ENCODE measurements at places on chromosomes 6 and 20.

GRCh38 chr6:45272626-45273025, 55.5 kb upstream of the RUNX2 start:
- DNase-seq, result no peak
- no peak overlapping the region for H3K27ac ChIP-seq
- H3K27me3 ChIP-seq, result no peaks in the 10 kb centered on the region
- H3K4me1 ChIP-seq, result no peaks in the 10 kb centered on the region

DNA sequence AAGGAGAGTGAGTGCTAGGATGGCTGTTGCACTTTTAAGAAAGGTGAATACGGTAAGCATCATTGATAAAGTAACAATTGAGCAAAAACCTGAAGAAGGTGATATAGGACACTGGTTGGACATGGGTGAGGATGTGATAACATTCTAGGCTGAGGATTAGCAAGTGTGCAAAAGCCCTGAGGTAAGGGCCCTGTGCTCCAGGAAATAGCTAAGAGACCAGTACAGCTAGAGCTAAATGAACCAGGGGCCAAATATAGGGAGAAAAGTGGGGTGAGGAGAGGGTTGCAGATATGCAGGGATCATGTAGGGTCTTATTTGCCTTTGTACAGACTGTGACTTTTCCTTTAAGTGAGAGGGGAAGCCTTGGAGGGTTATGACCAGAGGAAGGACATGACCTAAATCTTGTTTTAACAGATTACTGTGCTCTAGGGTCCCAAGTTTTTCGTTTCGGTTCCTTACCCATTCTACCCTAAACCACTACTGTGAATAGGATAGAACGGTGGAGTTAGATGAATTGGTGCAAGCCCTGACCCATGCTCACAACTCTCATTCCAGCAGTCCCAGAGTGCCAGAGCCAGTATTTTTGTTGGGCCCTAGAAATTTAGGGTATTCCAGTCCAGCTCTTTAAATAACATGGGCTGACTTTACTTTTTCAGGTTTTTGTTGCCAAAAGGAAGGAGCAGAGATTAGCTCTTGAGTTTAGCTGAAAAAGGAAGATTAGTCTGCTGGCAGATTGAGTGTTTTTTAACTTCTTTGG, 10.7 kb downstream of the MAPK14 start:
- DNase-seq, result no peak
- H3K36me3 ChIP-seq, result peaks cover 5% of the 10 kb centered on the region
- peak overlapping the region; percentile 67 for H3K27ac ChIP-seq
- H3K4me1 ChIP-seq, result peaks cover 58% of the 10 kb centered on the region
- no peaks in the 10 kb centered on the region for H3K27me3 ChIP-seq
- H3K4me3 ChIP-seq, result peak overlapping the region; percentile 55

DNA sequence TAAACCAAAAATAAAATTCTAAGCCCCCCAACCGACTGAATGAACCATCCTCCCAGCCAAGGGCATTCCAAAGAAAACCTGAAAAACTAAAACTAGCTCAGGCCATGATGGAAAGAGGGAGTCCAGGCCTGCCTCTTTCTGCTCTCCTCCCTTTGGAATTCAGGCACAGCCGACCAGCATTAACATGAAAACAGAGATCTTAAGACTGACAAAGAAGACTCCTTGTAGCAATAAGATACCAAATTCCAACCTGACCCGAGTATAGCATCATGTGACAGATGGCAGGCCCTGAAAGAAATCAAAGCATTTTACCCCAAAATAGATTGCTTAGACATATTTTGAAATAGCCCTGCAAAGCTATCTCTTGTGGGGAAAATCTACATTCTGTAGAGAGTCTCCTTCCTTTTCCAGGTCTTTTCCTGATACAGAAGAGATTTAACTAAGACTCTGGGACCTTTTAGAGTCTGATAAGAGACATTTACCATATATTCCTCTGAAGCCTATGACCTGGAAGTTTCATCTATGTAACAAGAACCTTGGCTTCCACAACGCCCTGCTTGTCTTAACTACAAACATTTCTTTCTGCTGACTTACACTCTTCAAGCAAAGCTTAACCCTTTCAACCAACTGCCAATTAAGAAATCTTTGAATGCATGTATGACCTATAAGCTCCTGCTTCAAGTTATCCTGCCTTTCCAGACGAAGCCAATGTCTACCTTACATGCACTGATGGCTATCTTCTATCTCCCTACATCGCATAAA, 22.2 kb upstream of the TXLNB start:
- H3K4me3 ChIP-seq, result no peak overlapping the region
- peak overlapping the region; percentile 3 for H3K27ac ChIP-seq
- no peaks in the 10 kb centered on the region for H3K27me3 ChIP-seq

GRCh38 chr6:52393780-52394179, 26.4 kb upstream of the EFHC1 start:
- no peak for DNase-seq
- peak overlapping the region; percentile 64 for H3K4me3 ChIP-seq
- no peaks in the 10 kb centered on the region for H3K36me3 ChIP-seq
- no peaks in the 10 kb centered on the region for H3K27me3 ChIP-seq
- H3K4me1 ChIP-seq, result peaks cover 69% of the 10 kb centered on the region

GRCh38 chr6:129491436-129491835, 218.5 kb downstream of the ARHGAP18 start:
- peak overlapping the region; percentile 88 for H3K4me3 ChIP-seq
- DNase-seq, result no peak
- peaks cover 19% of the 10 kb centered on the region for H3K4me1 ChIP-seq
- H3K36me3 ChIP-seq, result peaks cover 3% of the 10 kb centered on the region
- H3K27ac ChIP-seq, result peak overlapping the region; percentile 92
- H3K27me3 ChIP-seq, result no peaks in the 10 kb centered on the region

GRCh38 chr6:152734630-152735029, 16.0 kb upstream of the VIP start:
- no peak overlapping the region for H3K4me3 ChIP-seq
- H3K4me1 ChIP-seq, result no peaks in the 10 kb centered on the region
